ENCODE measurements at places on chromosomes 1 and 21.

DNA sequence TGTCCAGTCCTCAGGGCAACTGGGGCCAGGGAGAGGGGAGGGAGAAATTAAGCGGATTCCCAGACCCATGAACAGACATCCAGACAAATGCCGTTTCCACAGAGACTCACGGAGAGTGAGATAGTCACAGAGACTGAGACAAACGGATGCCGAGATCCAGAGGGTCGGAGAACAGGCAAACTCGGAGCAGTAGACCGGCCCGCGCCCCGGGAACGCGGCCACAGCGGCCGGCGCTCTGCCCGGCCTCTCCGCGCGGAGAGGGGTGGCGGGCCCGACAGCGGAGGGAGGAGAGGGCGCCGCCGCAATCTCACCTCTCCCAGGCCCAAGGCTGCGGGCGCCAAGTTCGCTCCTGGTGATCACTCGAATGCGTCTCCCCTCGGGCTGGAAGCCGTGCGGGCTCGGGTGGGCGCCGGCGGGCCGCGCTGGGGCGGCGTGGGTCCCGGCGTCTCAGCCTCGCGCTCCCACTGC is 831 bp upstream of the FOXD2 start:
- DNase-seq, result no peak

- no peak for DNase-seq
Measured at GRCh38 chr1:204967451-204967850, 75.6 kb upstream of the CNTN2 start.

DNA sequence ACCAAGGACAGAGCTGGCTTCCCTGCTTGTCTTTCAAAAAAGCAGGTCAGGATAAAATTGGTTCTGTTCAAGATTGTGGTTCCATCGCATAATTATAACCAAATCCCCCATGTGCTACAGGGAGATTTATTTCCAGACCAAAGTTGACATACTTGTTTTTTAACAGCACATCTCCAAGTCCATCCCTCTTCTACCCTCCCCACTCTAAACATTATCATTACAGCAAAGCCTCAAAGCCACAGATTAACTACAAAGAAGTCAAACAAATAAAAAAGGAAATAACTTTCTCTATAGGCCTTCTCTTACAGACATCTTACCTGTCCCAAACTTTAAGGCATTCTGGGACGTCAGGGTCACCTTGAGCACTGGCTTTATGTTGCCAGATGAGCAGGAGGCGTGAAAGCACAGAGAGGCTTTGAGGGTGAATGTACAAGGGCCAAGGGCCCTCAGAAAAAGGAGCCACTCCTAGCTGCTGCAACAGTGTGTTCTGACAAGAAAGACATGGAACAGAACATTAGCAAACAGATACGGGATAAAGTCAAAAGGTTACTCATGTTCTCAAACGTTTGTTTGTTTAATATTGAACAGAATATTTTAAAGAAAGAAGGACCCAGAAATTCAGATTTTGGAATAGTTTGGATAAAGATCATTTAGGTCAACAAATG is 31.2 kb downstream of the UBR4 start:
- DNase-seq, result no peak

DNA sequence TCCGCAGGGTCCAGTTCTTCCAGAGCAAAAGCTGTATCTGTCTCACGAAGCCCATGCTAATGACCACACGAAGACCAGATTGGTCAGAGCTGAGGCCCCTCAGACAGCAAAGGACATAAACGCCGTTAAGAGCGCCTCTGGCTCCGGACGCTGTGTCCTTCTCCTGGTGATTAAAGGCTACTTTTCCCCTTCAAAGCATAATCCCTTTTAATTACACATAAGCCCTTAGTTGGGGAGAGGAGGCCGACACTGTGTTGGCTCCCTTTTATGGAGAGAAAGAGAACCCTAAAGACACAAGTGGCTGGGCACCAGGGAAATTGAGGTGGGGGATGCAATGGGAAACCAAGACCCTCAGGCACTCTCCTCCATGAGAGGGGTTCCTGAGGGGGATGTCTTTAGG is at the start of gene ABCA4:
Gene ABCA4, minus strand, starts transcription at position 158 of the 400 bp plus-strand sequence. Its CDS starts 103 bp downstream, at position 55.
- DNase-seq, result no peak

- DNase-seq, result no peak
Measured at GRCh38 chr1:159187647-159188374, 16.4 kb downstream of the CADM3 start.

DNA sequence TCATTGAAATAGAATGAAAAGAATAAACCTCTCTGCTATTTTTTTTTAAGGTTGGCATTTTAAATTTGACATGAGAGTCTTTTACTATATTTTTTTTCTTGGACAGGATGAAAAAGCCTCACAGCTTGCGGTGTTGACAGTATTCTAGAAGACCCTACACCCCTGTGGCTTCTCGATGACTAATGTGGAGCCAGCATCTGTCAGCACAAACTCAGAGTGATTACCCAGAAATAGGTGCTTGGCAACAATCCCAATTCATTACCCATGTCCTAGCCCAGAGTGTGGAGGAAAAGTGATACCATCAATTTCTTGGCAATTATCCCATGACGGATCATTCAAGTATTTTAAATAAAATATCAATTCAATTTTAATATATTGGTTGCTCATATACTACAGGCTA is 186.8 kb upstream of the MAP1LC3C start:
- DNase-seq, result no peak

- DNase-seq, result no peak
Measured at GRCh38 chr1:73144311-73144710, 862.0 kb upstream of the NEGR1 start.

- DNase-seq, result no peak
Measured at GRCh38 chr1:55828044-55828443, 612.9 kb upstream of the USP24 start.

DNA sequence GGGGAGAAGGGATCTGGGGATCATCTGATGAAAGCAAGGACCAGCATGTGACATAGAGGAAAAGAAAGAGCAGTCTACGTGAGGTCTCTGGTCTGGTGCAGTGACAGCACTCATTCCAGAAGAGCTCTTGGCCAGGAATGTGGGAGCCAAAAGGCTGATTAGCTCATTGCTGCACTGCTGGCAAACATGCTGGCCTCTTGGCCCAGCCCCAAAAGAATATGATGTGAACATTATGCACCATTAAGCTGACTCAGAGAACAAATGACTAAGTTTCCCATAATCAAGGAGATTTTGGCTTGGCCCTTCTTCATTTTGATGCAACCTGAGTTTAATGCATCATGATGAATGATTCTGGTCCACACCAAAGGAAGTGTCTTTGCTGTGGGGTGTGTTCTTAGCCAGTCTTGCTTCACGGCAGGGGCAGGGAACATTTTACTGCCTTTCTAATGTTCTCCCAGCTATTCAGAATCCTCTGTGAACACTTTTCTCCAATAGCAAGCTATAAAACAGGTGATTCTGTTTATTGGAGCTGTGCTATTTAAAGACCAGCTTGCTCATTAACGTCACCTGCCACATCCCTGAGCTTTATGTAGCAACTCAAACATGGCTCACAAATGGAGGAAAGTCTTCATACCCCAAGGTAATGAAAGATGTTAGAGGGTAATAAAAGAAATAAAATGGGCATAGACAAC is 55.1 kb downstream of the PCBP3 start:
- no peak for DNase-seq

- DNase-seq, result no peak
Measured at GRCh38 chr1:23100074-23100748, 68.4 kb downstream of the LUZP1 start.

DNA sequence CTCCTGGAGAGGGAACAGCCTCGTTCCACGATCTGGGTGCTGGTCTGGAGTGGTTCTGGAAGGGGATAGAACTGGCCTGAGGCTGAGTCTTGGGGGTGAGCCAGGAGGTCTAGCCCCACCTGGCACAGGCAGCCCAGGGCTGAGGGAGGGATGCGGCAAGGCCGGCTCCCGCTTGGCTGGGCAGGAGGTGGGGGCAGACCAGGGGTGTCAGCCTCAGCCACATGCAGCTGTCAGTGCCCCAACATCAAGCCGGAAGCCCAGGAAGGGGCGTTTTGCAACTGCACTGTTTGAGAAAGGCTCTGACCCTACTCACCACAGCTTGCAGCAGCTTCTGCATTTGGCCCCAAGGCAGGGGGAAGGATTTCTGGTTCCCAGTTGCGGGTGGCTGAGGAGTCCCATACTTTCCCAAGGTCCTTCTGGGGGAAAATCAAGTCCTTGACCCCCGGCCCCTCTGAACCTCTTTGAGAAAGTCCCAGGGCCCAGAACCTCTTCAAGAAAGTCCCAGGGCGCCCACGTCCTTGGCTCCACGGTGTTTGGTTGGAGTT is 2.0 kb downstream of the EFHD2 start:
- DNase-seq, result peak; percentile 83

GRCh38 chr21:33949516-33950430 is 34.2 kb upstream of the ATP5PO start:
- no peak for DNase-seq
